ENCODE measurements at places on chromosomes 13 and 19. TPM values are rescaled to one million over a fixed set of nuclear protein-coding genes. Genes with fewer than 3 reads are reported as not detected.

The ZNF69 gene
- 6.3 TPM for total RNA-seq

The CFD gene
- total RNA-seq = 0.57 TPM

The SPIB gene
- 2.4 TPM for total RNA-seq

The PODNL1 gene
- total RNA-seq = 2.0 TPM

The GRK1 gene
- total RNA-seq = not detected

The APLP1 gene
- total RNA-seq = 10.4 TPM

The KASH5 gene
- not detected for total RNA-seq

The PCDH17 gene
- total RNA-seq = not detected

The RGCC gene
- total RNA-seq = 7.4 TPM

The ZNF568 gene
- total RNA-seq = 20.0 TPM

The RAB8A gene
- 29.2 TPM for total RNA-seq

The ATP4B gene
- not detected for total RNA-seq

The RASIP1 gene
- 0.05 TPM for total RNA-seq

The WASF3 gene
- 12.5 TPM for total RNA-seq

The ZNF222 gene
- 5.6 TPM for total RNA-seq

The C1QTNF9 gene
- total RNA-seq = not detected

The CEBPA gene
- total RNA-seq = 0.86 TPM

The LILRA1 gene
- not detected for total RNA-seq

The KLK14 gene
- not detected for total RNA-seq

The NTF4 gene
- not detected for total RNA-seq

The EFNB2 gene
- total RNA-seq = 4.8 TPM

The FFAR2 gene
- not detected for total RNA-seq

All from myocyte (in vitro differentiated cells).